ENCODE measurements at places on chromosomes 16 and 17.
A peak's percentile ranks its signal among the peaks of the same experiment; 100 is the strongest.

- DNase-seq, result no peak
These were observed 4.2 kb downstream of the FBRS start for GRCh38 chr16:30662449-30662848.

GRCh38 chr17:31869031-31869430 lies 10.0 kb upstream of the COPRS start:
- no peak for DNase-seq

GRCh38 chr17:50661795-50662391 lies 27.2 kb downstream of the ABCC3 start:
- DNase-seq, result peak; percentile 91

GRCh38 chr17:58538811-58539409 lies 24.5 kb upstream of the MTMR4 start:
- no peak for DNase-seq

DNA sequence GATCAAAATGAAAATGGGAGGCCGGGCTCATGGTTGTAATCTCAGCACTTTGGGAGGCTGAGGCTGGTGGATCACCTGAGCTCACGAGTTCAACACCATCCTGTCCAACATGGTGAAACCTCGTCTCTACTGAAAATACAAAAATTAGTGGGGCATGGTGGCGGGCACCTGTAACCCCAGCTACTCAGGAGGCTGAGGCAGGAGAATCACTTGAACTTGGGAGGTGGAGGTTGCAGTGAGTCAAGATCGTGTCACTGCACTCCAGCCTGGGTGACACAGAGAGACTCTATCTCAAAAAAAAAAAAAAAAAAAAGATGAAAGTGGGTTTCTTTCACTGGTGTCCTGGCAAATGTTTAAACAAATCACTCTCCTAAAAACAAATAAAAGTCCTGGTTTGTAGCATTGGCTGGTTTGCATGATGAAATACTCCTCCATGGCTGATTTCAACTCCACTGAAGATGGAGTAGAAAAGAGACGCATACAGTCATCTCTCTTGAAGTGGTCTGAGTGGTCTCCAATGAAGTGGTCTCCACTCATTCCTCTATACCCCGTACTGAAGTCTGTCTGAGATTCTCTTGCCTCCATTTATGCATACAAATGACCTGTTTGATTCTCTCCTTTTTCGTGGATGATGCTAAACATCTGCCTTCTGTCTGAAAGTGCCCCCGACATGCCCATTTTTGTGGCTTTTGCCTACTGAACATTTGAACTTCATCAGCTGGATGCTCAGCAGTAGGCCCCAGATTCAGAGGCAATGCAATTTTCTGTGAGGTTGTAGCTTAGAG lies 153.0 kb upstream of the FAM20A start:
- no peak for DNase-seq

GRCh38 chr17:327296-327695 lies 25.3 kb downstream of the RPH3AL start:
- DNase-seq, result no peak

GRCh38 chr16:23499801-23500200 lies 10.5 kb downstream of the GGA2 start:
- DNase-seq, result no peak

DNA sequence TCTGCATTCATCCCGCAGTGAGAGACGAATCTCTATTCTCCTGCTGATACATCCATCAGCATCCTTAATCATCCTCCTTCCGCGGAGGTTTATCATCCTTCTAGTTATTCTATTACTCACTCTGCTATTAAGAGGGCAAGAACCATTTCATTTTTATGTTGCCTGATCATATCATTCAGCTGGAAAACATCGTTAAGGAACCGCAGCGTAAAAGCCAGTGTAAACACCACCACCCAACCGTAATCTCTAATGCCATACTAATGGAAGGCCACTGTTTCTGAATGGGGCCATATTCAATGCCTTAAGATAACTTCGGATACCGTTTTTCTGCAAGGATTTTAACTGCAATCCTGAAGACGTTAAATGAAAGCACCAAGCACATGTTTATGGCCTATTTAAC lies 36.7 kb upstream of the ERCC4 start:
- no peak for DNase-seq

DNA sequence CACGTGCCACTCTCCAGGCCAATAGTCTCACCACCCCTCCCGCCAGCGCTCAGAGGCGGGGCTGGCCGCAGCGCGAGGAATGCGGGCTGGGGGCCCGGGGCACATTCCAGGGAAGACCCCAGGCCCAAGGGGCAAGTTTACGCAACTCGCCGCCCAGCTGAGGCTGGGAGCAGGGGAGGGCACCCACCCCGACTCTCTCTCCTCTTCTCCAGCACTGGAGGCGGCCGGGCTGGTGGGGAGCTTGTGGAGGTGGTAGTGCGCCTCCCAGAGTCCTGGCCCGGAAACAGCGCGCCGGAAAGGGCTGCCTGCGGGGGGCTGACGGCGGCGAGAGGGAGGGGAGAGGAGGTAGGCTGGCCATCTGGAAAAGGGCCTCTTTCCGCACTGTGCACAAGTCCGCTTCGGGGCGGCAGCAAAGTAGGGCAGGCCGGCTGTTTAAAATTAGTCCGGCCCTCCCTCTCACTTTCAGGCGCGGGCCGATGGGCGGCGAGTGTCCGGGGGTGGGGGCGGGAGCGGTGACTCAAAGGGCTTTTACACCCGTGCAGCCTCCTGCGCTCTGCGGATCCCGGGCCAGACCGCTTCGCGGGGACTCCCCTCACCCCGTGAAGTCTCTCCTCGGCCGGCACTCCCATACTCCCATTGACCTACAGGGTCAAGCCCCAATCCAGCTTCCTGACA lies 1.1 kb downstream of the FHOD1 start:
- DNase-seq, result peak; percentile 78

DNA sequence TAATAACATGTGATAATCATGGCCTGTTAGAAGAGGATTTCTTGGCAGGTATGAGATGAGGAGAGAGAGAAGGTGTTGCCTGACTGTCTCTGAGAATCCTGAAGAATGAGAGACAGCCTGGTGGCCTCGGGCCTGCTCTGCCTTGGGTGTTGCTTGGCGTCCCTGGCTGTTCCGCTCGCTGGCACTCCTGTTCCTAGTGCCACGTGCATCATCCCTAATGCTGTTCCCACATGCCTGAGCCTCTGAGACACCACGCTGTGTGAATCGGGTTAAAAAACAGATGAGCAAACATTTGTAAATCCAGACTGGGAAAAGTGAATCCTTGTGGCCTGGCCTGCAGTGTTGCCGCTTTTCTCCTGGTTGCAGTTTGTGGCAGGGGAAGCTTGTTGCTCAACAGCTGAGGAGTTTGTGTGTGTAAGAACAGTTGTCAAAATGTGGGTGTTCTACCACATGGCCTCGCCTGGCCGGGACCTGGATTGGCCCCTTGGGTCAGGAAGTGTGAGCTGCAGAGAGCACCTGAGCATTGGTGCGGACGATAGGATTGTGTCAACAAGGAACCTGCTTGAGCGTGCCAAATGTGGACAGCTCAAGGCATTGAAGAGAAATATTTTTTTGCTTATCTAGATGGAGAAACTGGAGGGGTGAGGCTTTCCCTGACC lies 22.0 kb downstream of the UBN1 start:
- DNase-seq, result no peak

GRCh38 chr17:43356999-43357398 lies 41.8 kb upstream of the ARL4D start:
- DNase-seq, result no peak

GRCh38 chr16:27448532-27449433 lies 46.8 kb downstream of the IL21R start:
- DNase-seq, result no peak

DNA sequence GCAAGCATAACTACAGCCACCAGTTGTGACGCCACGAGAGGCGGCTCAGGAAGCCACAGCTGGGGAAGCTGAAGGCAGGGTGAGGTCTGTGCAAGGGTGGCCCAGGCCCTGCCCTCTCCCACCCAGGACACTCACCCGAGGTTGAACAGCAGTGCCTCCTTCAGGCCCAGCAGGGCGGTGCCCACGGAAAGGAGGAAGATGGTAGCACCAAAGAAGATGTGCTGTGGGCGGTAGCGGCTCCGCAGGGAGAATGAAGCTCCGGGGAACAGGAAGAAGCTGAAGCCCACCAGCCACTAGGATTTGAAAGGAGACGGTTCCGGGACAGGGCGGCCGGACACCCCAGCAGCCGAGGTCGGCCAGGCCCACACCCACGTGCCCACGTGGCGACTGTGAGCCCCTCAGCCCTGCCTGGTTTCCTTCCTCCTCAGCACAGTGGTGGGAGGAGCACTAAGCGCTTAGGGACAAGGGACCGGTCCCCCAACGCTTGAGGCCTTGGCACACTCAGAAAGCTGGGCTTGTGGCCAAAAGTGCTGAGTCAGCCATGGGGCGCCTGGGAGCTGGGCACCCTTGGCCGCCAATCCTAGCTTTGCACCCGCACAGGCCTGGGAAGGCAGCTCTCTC lies 11.0 kb downstream of the CYB561 start:
- DNase-seq, result no peak

GRCh38 chr16:21116148-21116693 lies 34.4 kb downstream of the DNAH3 start:
- DNase-seq, result no peak

DNA sequence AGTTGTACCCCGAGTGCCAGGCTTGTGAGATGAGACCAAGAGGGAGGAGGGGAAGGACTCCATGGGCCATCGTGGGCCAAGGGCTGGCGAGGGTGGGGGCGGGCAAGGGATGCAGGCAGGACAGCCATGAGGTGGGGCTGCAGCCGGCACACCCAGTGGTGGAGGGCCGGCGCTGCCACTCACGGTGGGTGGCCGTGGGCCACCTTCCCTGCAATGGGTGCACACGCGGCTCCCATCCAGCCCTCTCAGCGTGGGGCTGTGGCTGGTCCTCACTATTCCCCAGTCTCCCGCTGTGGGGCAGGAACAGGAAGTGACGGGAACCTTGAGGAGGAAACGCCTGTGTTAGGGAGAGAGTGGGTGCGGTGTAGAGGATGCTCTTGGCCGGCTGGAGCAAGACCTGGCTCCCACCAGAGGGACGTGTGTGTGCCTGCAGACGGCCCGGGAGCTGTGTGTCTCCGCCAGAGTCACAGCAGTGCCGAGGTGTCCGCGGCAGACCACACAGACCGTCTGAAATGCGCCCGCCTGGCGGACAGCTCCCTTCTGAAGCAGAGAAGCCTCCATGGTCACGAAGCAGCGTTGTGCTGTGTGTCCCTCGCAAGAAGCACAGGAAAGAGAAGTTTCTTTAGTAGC lies 23.6 kb downstream of the CIBAR2 start:
- DNase-seq, result no peak

DNA sequence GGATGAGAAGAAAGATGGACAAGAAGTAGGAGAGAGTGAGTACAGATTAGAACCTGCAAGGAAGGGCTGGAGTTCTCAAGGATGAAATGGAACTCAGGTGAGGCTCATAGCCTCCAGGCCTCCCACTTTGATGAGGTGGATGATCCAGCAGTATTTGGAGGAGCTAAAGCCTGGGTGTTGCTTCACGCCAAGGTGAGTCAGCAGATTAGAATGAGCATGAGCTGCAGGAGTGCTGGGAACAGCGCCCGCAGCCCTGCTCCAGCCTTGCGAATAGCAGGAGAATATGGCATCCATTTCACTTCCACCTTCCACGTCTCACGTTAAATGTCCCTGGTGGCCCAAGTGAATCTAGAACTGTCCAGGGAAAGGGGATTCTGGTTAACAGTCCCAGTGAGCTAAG lies 94.4 kb upstream of the CPHXL start:
- DNase-seq, result peak; percentile 51

DNA sequence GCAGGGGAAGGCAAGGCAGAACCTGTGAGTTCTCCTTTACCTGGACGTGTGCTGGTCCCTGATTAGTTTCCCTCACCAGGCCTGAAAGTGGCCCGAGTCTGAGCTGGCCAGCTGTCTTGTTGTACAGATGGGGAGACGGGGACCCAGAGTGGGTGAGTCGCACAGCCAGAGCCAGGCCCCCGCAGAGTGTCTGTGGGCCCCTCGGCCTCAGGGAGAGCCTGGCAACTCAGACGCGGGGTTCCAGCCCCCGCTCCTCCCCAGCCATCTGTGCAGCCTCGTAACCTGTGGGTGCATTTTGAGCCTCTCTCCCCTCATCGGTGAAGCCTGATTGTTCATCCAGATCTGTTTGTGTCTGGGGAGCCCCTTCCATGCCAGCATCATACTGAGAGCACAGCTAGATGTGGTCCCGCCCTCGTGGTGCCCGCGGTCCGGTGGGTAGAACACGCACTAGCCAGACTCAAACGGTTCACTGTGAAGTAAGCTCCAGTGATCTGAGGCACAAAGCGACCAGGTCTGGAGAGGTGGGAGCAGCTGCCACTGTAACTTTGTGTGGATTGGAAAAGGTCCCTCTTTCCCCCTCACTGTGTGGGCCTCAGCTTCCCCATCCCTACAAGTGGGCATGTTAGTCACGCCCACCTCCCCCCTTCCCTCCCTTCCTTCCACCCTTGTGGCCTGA lies 6.0 kb upstream of the NDRG4 start:
- DNase-seq, result no peak

DNA sequence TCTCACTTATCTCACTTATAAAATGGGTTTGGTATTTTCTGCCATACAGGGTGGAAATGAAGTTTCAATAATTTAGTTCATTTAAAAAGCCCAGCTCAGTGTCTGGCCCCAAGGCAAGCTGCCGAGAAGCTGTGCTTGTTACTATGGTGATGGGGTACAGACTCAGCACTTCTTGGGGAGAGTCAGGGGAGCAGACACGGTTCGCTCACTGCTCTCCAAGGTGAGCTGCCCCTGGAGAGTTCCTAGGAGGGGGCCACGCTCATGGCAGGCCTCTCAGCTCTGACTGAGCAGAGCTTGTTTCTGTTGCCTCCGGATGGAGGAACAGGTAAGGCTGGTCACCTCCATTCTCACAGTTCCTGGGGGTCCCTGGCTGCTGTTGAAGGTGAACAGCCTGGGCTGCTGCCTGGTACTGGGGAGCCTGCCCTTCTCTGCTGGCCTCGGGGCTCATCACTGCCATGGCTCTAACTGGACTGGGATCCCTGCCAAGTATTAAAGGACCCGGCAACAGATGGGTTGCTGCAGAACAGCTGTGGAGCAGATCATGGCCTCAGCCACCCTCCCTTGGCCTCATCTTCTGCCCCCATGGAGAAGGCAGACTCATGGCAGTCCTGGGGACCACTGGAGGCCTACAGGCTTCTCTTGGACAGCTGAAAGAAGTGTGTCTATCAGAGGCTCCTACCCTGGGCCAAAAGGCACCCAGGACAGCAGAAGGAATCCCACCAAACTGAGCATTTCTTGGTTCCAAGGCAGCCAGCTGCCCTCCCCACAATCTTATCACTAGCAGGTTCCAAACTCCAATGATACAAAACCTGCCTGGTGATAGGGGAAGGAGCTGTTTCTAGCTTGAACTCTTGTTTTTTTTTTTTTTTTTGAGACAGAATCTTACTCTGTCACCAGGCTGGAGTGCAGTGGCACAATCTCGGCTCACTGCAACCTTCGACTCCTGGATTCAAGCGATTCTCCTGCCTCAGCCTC lies 25.9 kb upstream of the SPATA32 start:
- no peak for DNase-seq

Measured in SW480 (cell line).